Fibroblast of skin of right biceps (primary cell): ENCODE measurements at places on chromosomes 11 and 22.

GRCh38 chr11:69395287-69395686 is 86.2 kb upstream of the LINC01488 start:
- no peak for DNase-seq

DNA sequence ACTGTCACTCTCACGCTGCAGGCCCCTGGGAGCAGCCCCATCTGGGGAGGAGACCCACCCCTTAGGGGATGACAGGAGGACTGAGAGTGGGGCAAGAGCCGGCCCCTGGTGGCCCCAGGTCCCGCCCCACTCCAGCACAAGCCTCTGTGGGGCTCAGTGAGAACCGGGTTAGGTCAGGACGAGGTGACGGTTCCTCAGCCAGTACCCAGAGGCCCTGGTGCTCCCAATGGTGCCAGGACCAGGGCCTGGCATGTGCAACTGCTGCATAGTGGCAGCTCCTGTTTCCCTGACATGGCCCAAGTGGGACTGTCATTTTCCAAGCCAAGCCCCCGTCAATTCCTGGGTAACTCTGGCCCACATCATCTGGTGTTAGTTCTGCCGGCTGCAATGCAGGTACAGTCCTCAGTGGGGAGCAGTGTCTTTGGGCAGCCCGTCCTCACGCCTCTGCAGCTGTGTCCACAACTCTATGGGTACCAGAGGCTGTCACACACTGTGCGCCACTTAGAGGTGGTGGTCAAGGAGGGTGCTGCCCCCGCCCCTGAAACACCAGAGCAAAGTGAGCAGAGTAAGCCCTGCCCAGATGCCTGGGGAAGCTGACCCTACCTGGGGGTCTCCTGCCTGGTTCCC is 15.9 kb downstream of the CHID1 start:
- DNase-seq = no peak

GRCh38 chr11:117418737-117419481 is 91.3 kb downstream of the CEP164 start:
- no peak for DNase-seq

GRCh38 chr11:10604798-10605197 is 36.3 kb upstream of the LYVE1 start:
- no peak for DNase-seq

DNA sequence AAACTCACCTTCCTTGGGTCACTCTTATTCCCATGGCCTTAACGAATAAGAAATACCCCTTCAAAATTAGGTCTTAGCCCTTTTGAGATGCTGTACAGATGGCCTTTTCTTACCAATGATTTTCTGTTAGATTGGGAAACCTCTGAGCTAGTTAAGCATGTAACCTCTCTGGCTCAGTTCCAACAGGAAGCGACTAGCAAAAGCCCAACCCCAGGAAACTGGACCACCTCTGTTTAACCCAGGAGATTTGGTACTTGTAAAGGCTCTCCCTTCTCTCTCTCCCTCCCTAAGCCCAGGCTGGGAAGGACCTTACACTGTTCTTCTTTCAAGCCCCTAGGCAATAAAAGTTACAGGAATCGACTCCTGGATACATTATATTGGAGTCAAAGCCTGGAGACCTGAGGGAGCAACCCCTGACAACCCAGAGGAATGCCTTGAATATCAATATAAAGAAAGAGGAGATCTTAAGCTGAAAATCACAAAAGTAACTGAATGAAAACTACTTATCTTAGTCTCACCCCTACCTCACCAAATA is 11.7 kb downstream of the APIP start:
- DNase-seq = peak; percentile 7

DNA sequence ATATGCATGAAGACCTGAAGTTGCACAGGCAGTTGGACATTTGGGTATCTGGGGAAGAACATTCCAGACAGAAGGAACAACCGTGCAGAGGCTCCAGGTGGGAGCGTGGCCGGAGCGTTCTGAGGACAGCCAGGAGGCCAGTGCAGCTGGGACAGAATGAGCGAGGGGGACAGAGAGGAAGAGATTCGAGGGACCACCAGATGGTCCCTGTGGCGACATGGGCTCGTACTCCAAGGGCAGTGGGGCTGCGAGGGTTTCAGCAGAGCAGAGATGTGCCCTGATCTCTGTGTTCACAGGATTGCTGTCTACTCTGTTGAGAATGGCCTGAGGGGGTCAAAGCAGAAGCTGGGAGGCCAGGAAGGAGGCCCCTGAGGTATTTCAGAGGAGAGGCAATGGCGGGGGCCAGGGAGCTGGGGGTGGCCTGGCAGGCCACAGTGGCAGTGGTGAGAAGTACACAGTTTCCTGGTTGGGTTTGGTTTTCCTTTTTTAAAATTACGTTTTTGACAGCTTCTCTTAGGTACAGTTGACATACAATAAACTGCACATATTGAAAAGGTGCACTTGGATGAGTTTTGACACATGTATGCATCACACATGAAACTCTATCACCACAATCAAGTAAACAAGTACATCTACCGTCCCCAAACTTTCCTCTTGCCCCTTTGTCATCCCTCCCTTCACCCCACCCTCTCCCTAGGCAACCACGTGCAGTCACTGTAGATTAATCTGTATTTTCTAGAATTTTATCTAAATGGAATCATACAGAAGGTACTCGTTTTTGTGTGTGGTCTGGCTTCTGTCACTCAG is 24.8 kb upstream of the SOX10 start:
- DNase-seq = no peak

GRCh38 chr11:19187833-19188258 is 13.9 kb downstream of the CSRP3 start:
- no peak for DNase-seq

- DNase-seq = no peak
These were observed 2.3 kb downstream of the NUDT8 start for GRCh38 chr11:67627441-67627811.

- DNase-seq = no peak
These were observed 6.2 kb downstream of the STIM1 start for GRCh38 chr11:3861683-3862082.

DNA sequence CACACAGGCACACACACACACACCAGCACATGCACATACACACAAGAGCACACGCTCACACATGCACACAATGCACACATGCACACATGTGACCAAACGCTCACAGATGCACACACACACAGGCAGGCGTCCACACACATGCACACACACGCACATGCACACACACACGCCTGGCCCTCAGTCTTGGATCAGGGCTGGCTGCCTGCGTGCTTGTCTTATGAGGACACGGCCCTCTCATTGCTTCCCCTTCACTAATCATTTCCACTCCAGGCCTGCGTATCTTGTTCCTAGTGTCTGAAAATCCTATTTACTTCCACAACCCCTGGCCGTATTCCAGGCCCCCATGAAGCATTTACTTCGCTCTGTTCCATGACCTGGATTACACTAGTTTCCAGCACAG is 740.5 kb downstream of the BRD1 start:
- no peak for DNase-seq

DNA sequence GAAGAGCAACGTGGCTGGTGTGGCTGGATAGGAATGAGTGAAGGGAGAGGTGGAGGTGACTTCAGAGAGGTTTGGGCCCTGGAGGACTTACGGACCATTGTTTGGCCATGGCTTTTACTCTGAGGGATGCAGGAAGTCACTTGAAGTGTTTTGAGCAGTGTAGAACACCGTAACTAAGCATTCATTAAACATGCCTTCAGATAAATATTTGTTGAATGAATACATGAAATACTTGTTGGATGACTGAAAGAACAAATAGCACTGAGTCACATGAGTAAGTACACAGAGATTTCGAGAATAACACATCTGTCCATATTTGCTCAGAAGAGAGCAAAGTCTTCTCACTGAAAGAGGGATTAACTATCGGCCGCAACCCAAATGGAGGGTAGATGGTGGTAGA is 182.7 kb upstream of the SNX19 start:
- DNase-seq = peak; percentile 51

GRCh38 chr11:34899633-34900016 is 16.6 kb downstream of the APIP start:
- peak; percentile 12 for DNase-seq

DNA sequence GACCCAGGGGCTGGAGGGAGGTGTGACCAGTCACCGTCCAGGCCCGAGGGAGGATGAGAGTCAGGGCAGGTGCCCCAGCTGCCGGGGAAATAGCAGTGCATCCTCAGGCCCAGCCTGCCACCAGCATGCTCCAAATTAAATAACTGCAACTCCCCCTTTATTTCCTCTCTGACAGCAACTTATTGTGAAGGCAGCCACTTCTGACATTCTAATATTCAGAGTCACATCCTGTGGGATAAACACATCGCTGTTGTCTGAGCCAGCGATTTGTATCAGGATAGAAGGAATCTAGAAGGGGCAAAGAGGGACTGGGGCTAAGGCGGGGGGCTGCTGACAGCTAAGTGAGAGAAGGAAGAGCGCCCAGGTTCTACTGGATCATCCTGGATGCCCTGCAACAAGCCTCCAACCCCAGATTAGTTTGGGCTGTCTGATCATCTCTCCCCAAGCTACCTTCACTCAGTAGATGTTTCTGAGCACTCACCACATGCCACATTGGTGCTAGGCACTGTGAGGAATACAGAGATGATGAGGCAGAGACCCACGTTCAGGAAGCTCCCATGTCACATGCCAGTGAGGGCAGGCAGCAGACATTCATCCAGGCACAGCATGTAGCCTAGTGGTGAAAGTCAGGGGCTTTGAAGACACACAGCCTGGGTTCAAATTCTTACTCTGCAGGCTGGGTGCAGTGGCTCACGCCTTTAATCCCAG is 214.1 kb downstream of the BUD13 start:
- DNase-seq = peak; percentile 84

- no peak for DNase-seq
These were observed 6.6 kb downstream of the PARVB start for GRCh38 chr22:44030702-44031082.

DNA sequence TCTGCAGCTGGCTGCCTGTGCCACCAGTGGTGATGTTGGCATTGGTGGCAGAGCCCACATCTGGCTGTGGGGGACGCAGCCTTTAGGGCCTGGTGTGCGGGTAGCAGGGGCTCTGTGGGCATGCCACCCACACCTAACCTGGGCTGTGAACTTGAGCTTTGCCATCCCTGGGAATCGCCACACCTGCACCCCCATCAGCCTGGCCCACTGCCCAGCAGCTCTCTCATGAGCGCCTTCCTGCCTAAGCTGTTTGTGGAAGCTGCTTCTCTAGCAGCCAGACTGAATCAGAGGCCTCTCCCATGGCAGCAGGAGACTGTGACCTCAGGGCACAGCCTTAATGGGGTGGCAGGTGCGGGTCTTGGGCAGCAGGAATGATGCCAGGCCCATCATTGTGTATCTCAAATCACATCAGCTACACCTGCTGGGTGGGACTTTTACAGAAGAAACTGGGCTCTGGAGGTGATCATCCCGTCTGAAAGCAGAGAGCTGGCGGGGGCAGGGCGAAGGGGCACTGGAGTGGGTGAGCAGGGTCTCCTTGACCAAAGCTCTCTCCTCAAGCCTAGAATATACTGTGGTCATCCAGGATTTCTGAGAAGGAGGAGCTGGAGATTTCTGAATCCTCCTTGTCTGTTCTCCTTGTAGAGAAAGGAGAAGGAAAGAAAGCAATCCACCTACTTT is 17.8 kb upstream of the CARS1 start:
- no peak for DNase-seq

DNA sequence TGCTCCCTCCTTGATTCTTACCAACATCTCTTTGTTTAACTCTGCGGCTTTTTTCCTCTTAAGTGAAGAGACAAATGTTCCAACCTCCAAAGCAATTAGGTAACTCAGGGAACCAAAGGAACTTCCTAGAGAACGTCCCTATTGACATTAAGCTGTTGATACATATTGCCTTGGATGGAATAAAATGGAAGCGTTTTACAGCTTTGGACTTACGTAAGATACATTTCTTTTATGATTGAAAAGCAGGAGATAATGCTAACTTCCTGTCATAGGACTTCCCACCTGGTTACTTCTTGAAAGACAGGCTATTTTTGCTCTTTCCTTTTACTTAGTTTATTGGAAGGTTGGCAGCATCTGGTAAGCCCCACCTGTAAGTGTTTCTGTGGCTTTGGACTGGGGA is 245.7 kb upstream of the CTSC start:
- DNase-seq = no peak

DNA sequence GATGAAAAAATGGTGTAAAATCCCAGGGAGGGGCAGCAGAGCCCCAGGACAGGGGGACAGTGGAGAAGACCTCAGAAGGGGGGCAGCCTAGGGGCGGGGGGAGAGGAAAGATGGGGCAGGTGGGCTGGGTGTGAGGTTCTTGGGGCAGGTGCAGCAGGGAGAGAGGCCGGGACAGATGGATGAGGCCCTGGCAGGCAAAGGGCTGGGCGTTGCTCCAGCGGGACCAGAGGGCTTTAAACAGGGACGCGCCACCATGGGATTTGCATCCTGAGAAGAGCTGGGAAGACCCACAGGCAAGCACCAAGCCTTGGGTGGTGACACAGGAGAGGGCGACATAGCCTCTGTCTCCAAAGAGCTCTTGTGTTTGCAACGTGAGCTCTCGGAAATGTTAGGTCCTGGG is 1342.8 kb downstream of the TBC1D22A start:
- no peak for DNase-seq

DNA sequence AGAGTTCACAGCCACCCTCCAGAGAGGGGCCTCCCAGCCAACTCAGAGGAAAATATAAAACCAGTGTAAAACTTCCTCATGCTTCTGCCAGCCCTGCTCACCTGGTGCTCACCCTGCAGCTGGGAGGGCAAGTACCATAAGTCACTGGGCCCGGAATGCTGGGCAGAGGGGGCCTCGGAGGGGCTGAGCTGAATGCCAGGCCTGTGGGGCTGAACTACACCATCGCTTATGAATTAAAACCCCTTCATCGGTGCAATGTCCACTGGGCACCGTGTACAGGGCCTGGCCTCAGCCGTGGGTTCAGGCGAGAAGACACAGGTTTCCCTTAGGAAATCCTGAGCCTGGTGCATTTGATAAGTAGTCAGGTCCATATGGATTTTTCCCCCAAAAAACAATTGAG is 828.6 kb downstream of the TBC1D22A start:
- no peak for DNase-seq

DNA sequence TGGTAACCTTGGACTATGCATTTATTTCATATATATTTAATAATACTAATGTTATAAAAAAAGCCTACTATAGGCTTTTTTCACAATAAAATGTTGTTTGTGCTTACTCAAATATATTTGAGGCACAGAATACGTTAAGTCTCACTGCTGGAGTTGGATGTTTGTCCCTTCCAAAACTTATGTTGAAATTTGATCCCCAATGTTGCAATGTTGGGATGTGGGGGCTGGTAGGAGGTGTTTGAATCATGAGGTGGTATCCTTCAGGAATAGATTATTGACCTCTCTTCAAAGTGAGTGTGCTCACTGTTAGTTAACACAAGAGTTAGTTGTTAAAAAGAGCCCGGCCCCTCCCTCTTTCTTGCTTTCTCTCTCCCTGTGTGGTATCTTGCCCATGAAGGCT is 1295.9 kb downstream of the JRKL start:
- no peak for DNase-seq
